ENCODE measurements at places on chromosomes 7 and 10.

DNA sequence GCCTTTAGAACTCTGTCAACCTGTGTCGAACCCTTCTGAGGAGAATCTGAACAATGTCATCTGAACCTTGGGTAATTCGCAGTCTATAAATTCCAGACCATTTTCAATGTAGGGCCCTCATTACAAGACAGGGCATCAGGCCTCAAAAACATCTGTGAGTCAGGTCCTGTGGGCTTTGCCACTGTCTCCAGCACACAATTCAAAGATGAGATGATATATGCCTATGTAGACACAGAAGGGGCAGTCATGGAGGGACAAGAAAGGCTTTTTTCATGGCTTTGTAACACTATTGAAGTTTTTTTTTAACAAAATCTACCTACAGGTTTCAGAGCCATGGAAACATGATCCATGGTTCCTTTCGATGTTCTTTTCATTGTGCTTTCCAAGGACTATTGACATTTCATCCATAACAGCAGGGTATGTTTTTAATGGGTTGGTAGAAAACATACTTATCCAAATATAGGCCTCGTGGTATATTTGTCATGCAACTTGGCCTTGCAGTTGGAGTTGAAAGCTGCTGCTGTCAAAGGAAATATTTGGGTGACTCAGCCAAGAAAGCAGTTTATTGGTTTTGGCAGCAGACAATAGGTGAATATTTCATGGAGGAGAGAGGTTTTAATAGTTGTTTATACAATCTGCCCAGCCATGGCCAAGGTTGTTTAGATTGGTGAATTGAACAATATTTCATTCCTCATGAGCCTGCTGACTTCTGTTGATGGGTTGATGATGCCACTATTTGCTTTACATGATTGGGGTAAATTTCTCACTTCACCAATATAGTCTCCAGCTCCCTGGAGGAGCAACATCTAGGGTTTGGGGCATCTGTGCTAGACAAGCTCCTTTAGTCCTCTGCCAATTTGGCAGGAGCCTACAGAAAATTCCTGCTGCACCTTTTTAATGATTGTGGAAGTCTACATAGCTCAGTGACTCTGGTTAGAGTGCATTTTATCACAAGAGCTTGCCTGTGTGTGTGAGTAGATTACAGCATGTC, 158.4 kb upstream of the TMEM72 start:
- no peak for DNase-seq

DNA sequence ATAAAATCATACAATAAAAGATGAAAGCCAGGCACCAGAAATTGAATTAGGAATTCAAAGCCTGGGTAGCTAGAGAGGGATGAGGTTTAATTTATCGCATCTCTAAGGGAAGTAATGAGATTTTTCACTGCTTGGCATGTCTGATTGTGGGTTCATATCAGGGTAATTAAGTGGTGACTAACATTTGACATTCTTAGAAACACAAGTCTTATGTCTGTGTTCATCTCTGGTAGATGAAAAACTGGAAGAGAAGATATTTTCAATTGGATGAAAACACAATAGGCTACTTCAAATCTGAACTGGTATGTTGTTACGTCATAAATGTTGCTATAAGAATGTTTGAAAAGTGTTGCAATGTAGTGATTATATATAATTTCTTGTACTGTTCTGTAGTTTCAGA, 36.8 kb upstream of the ARMS2 start:
- DNase-seq: no peak

- no peak for DNase-seq
Measured at GRCh38 chr10:14322526-14323188, 8.1 kb downstream of the FRMD4A start.

- DNase-seq: no peak
Measured at GRCh38 chr7:16211402-16211925, 209.9 kb downstream of the CRPPA start.

- no peak for DNase-seq
Measured at GRCh38 chr7:74362266-74362665, 73.1 kb downstream of the CLIP2 start.

DNA sequence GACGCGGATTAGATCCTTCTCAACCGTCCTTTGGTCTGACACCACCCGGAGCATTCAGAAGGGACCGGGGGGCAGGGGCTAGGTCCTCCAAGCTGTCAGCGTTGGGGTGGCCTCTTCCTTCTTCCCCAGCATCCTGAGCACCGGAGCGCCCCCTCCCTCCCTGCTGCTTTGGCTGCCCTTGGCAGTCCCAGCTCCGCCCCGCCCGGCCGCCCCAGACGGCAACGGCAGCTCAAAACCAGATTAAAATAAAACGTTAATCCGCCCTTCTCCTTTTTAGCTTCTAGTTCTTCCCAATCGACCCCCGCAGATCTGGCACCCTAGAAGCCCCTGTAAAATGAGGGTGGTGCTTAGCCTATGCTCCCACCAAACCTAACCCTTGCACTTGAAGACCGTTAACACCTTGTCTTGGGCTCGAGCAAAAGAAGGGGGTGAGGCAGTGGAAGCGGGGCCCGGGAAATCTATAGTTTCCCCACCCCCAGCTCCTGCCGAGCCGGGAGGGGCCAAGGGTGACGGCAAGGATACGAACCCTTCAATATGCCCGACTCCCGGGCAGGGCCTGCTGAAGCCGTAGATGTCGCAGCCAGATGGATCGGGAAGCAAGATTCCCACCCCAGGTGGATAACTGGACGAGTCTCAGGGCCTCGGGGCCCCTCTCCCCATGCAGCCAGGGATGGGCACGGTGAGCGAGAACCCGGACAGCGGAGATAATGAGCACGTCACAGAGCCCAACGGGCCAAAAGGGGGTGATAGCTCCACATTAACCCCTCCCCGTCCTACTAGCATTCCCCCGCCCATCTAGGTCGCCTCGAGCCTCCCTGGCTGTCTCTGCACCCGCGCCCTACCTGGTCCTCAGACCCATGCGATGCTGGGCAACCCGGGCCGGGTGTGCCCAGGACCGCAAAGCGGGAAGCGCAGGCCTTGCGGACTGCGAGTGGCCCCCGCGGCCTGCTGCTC, 169.7 kb downstream of the NRF1 start:
- no peak for DNase-seq

- no peak for DNase-seq
Measured at GRCh38 chr10:114652402-114653368, 5.4 kb downstream of the ABLIM1 start.

GRCh38 chr7:121452389-121452788, 56.3 kb upstream of the FAM3C start:
- no peak for DNase-seq

- no peak for DNase-seq
Measured at GRCh38 chr10:68105820-68106219, 3.5 kb upstream of the MYPN start.

DNA sequence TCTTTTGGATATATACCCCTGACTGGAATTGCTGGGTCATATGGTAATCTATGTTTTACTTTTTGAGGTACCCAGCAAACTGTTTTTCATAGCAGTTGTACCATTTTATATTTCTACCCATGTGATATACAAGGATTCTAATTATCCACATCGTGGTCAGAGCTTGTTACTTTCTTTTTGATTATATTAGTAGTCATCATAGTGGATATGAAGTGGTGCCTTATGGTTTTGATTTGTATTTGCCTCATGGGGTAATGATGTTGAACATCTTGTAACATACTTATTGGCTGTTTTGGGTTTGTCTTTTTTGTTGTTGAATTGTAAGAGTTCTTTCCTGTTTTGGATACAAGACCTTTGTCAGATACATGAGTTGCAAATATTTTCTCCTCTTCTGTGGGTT, 51.7 kb downstream of the MAPK8 start:
- no peak for DNase-seq

GRCh38 chr7:129452589-129453231, 18.5 kb downstream of the STRIP2 start:
- DNase-seq: no peak

GRCh38 chr7:45116048-45116447, 4.6 kb upstream of the TBRG4 start:
- DNase-seq: no peak

DNA sequence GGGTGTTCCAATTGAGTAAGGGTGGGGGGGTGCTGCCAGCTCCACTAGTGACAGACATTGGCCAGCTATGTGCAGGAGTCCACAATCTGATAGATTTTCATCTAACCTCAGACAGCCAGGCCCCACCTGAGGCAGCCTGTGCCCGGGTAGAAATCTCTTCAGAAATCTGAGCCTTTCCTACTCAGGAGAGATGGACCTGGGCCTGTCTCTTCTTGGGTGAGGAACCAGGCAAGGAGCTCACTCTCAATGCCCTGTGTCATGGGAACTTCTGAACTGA, 86.9 kb downstream of the UBE2H start:
- DNase-seq: no peak

- DNase-seq: no peak
Measured at GRCh38 chr7:26369593-26369992, 77.9 kb downstream of the SNX10 start.

DNA sequence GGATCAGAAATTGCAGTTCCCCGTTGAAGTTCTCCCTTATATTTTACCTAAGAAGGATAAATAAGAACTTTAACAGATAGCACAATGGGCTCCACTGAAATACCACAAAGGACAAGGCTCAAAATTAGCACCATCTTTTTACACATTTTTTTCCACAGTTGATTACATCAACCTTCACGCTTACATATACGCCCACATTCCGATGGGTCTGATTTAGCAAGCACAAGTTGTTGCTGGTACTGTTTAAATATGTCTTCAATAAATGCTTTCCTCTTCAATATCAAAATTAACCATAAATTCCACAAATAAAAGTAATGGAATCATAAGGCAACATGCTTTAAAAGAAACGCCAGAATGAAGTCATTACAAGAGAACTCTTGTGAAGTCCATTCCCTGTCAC, 79.5 kb downstream of the NEBL start:
- DNase-seq: no peak

DNA sequence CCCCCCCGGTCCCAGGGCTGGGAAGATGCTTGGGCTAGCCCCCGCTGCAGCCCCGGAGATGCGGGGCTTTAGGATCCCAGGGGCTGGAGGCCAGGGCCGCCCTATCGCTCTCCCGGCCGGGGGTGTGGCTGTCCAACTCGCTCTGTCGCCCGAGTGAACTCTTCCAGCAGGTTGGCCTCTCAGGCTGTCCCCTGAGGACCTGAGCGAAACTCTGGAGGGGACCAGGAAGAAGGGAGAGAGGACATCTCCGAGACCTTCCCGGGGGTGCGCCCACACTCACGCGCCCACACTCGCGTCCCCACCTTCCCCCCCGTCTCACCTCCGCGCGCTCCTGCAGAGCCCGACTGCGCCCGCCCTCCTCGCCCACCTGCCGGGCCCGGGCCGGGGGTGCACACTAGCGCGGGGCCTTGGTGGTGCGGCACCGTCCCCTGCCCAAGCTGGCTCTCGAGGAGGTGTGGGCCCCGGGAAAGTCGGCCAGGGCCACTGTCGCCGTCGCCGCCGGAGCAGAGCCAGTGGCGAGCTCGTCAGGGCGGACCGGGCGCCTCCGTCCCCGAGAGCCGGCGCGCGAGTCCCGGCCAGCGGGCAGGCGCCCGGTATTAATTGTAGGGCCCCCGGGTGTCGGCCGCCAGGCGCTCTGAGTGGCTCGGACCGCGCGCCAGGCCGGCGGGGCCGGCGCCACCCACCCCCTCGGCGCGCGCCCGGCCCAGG, 101.7 kb upstream of the SVIL start:
- DNase-seq: no peak

All from stimulated activated CD8-positive, alpha-beta memory T cell treated with anti-CD3 and anti-CD28 coated beads, Interleukin-15, amount 100 ng/mL, for 24 hours (primary cell).